H9 (cell line): ENCODE measurements at places on chromosomes 12 and 14. TPM values are rescaled to one million over a fixed set of nuclear protein-coding genes. Genes with fewer than 3 reads are reported as not detected.
A peak's percentile ranks its signal among the peaks of the same experiment; 100 is the strongest.

The FAM90A1 gene
- total RNA-seq, result 0.09 and 0.15 TPM in 2 replicates

The TMTC1 gene
- 16.1 TPM in 2 replicates for total RNA-seq

The OVCH1 gene
- total RNA-seq, result not detected in 2 replicates

DNA sequence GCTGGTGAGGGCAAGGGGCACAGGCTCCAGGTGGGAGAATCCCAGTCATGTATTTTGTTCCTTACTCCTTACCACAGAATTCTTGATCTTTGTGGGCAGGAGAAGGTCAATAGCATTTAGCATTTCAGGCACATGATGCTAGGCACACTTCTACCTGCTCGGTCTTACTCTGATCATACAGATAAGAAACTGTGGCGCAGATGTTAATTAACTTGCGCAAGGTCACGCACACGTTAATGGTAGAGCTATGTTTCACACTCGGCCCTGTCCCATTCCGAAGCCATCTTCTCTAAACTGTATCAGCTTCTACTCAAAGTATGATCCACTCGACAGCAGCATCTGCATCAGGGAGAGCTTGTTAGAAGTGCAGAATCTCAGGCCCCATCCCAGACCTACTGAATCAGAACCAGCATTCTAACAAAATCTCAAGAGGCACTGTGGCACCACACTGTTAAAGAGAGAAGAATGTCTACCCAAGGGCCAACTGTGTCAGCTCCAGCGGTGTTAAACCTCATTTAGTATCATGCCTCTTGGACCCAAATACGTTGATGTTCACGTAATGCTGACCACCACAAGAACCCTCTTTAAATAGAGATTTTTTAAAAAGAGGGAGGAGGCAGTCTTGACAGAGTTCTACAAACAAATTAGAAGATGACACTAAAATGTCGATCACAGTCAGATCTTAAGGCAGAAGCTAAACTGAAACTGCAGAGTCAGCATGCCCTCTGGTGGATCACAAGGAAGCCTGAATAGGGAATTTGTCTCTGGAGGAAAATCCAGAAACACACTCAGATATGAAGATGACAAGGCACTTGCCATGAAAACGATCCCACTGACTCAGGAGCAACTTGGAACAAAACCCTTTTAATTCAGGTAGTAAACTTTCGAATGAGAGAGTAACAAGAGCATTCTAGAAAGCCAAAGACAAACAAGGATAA, 7.3 kb downstream of the STXBP6 start:
- no peaks in the 10 kb centered on the region; the same call in 1 of the 2 replicates for H3K27me3 ChIP-seq
- no peak overlapping the region for H3K27ac ChIP-seq
- DNase-seq, result no peak

DNA sequence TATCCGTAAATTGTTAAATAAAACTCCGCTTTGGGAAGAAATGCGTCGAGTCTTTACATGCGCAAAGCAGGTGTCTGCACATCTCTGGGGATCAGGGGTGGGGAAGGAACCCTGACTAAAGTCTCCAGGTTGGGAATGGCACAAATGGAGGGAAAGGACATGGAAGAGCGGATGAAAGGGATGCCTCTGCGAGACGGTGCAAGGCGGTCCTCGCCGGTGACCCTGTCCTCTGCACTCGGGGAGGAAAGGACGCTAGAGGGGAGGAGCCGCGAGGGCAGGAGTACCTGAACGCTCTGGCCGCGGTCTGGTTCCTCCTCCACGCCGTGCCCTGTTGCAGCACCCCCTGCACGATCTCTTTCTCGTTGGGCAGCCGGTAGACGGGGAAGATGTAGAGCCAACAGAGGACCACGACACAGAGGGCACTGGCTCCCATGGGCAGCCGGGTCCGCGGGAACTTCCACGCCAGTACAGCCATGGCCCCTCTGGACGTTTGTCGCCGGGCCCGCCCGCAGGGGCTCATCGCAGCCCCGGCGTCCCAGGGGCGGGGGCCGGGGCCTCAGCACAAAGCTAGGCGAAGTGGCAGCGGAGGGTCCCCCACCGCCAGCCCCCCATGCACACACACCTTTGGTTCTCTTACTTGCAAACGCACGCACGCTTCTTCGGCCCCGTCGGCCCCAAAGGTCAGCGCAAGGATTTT, 646 bp downstream of the ST8SIA1 start:
- H3K4me3 ChIP-seq, result peak overlapping the region; percentile 78
- H3K36me3 ChIP-seq, result no peaks in the 10 kb centered on the region
- no peaks in the 10 kb centered on the region; the same call in 1 of the 2 replicates for H3K4me1 ChIP-seq
- H3K27ac ChIP-seq, result no peak overlapping the region
- H3K27me3 ChIP-seq, result peaks cover 9% of the 10 kb centered on the region; the same call in 1 of the 2 replicates

The OTOGL gene
- total RNA-seq, result 0.11 and 0.24 TPM in 2 replicates

- no peaks in the 10 kb centered on the region for H3K27me3 ChIP-seq
- no peaks in the 10 kb centered on the region for H3K36me3 ChIP-seq
- no peak overlapping the region for H3K27ac ChIP-seq
- DNase-seq, result no peak
- H3K4me3 ChIP-seq, result no peak overlapping the region; the same call in 2 of the 3 replicates
Observed at GRCh38 chr14:75181293-75182062, 5.1 kb upstream of the TMED10 start.

The KRT1 gene
- total RNA-seq, result not detected in 2 replicates

GRCh38 chr14:63046339-63047268, 1.3 kb upstream of the KCNH5 start:
- no peaks in the 10 kb centered on the region for H3K4me1 ChIP-seq
- no peaks in the 10 kb centered on the region for H3K36me3 ChIP-seq
- no peak overlapping the region for H3K27ac ChIP-seq
- peak overlapping the region; percentile 92 for H3K4me3 ChIP-seq
- peaks cover 17% of the 10 kb centered on the region; the same call in 1 of the 2 replicates for H3K27me3 ChIP-seq

- no peak overlapping the region for H3K27ac ChIP-seq
- peaks cover 5% of the 10 kb centered on the region for H3K36me3 ChIP-seq
- DNase-seq, result no peak
- H3K27me3 ChIP-seq, result no peaks in the 10 kb centered on the region; the same call in 1 of the 2 replicates
- H3K4me1 ChIP-seq, result no peaks in the 10 kb centered on the region
Observed at GRCh38 chr12:67449591-67450052, 180.5 kb downstream of the CAND1 start.

DNA sequence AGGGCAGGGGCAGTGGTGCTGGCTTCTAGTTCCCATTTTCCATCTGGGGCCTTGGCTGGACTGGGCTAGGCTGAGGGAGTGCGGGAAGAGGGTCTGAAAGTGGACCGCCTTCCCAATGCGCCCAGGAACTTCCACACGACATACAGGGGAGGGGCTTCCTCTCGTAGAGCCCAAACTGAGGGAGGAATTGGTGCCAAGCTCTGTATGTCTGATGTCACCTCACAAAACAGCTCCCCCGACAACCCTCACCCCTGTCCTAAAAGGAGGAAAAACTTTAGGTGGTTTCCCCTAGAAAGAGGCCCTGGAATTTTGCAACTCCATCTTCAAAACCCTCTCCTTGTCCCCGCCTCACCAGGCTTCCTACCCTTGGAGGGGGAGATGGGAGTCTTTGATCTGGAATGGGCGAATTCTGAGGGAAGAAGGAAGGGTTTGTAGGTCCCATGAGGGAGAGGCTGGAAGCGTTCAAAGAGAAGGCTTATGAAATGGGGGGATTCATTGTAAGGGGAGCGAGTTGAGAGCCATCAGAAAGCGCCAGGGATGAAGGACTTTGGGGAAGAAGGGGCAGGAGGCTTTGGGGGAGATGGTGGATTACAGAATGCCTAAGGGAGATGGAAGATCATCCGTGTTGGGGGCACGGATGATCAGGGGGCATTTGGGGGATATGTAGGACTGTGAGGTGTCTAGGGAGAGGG, 844 bp downstream of the GLTP start:
- DNase-seq, result no peak
- H3K4me1 ChIP-seq, result peaks cover 12% of the 10 kb centered on the region
- H3K27ac ChIP-seq, result no peak overlapping the region
- peak overlapping the region; percentile 86 for H3K4me3 ChIP-seq
- H3K27me3 ChIP-seq, result no peaks in the 10 kb centered on the region
- H3K36me3 ChIP-seq, result no peaks in the 10 kb centered on the region

DNA sequence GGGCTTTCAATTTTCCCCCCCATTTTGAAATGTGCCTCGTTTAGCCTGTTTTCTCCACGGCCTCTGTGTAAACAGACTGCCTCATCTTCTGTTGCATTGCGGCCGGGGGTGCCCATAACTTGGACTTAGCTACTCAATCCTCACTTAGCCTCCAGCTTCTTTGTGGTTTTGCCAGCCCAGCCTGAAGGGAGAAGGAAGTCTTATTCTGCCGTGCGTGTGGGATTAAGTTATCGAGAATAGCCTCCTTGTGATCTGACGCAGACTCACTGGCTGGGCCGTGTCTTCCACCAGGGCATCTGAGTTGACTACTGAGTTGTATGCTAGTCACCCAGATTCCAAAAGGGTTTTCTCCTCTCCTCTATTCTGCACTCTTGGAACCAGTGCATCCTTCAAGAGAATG, 8.1 kb downstream of the PRKAB1 start:
- H3K4me1 ChIP-seq, result no peaks in the 10 kb centered on the region
- no peaks in the 10 kb centered on the region for H3K27me3 ChIP-seq
- no peak overlapping the region for H3K27ac ChIP-seq

The TMTC3 gene
- 37.7 and 40.1 TPM in 2 replicates for total RNA-seq

DNA sequence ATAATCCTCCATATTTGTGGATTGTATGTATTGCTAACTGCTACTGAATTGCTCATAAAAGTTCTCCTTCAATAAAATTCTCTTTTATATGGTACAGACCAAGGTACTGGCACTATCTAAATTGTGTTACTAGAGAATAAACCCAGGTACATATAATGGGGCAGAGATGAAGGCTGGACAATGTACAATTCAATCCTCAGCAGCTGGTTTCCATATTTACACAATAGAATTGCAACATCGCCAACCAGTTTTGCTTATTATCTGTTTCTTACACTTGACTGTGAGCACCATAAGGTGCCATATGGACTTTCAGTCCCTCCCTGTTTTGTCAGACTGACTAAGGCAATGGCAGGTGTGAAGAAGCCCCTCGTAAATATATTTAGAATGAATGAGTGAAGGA, 18.1 kb downstream of the KITLG start:
- H3K27ac ChIP-seq, result no peak overlapping the region
- no peaks in the 10 kb centered on the region for H3K27me3 ChIP-seq
- H3K36me3 ChIP-seq, result no peaks in the 10 kb centered on the region
- peaks cover 8% of the 10 kb centered on the region; the same call in 1 of the 2 replicates for H3K4me1 ChIP-seq
- no peak for DNase-seq

- DNase-seq, result peak; percentile 30
- H3K4me1 ChIP-seq, result peaks cover 6% of the 10 kb centered on the region
- H3K27me3 ChIP-seq, result no peaks in the 10 kb centered on the region
- H3K4me3 ChIP-seq, result no peak overlapping the region
Observed at GRCh38 chr14:75636100-75636692, 24.5 kb downstream of the ERG28 start.

- no peak overlapping the region for H3K27ac ChIP-seq
- DNase-seq, result no peak
- H3K36me3 ChIP-seq, result no peaks in the 10 kb centered on the region
- no peaks in the 10 kb centered on the region for H3K27me3 ChIP-seq
- no peaks in the 10 kb centered on the region for H3K4me1 ChIP-seq
Observed at GRCh38 chr12:71682466-71682865, 3.4 kb upstream of the TMEM19 start.

GRCh38 chr12:41234692-41235091, 46.6 kb downstream of the PDZRN4 start:
- no peak overlapping the region for H3K4me3 ChIP-seq
- no peak overlapping the region for H3K27ac ChIP-seq
- no peak for DNase-seq

- peak overlapping the region; percentile 67 for H3K4me3 ChIP-seq
- H3K36me3 ChIP-seq, result no peaks in the 10 kb centered on the region; the same call in 1 of the 2 replicates
- no peak overlapping the region for H3K27ac ChIP-seq
- peaks cover 22% of the 10 kb centered on the region; the same call in 1 of the 2 replicates for H3K4me1 ChIP-seq
Observed at GRCh38 chr12:53234271-53234914, 2.4 kb upstream of the RARG start.

GRCh38 chr12:30296486-30296885, 399.2 kb downstream of the IPO8 start:
- no peaks in the 10 kb centered on the region for H3K27me3 ChIP-seq
- no peak overlapping the region for H3K4me3 ChIP-seq
- H3K4me1 ChIP-seq, result no peaks in the 10 kb centered on the region
- no peak for DNase-seq
- peaks cover 5% of the 10 kb centered on the region; the same call in 1 of the 2 replicates for H3K36me3 ChIP-seq
